OCI-LY7 (cell line): ENCODE measurements at places on chromosomes 7 and 10.

GRCh38 chr7:87107949-87108776, 44.1 kb upstream of the DMTF1 start:
- no peak for DNase-seq

- DNase-seq: no peak
Observed at GRCh38 chr10:117360994-117361667, 14.1 kb downstream of the PDZD8 start.

GRCh38 chr7:2757904-2758672, 70.1 kb downstream of the AMZ1 start:
- DNase-seq: no peak

GRCh38 chr7:281637-282036, 8.3 kb upstream of the FOXL3 start:
- no peak for DNase-seq

GRCh38 chr7:152667958-152668357, 8.0 kb downstream of the XRCC2 start:
- DNase-seq: no peak

- DNase-seq: no peak
Observed at GRCh38 chr10:117926491-117926890, 120.2 kb downstream of the RAB11FIP2 start.

- DNase-seq: no peak
Observed at GRCh38 chr7:108406222-108406890, 49.9 kb downstream of the NRCAM start.

- DNase-seq: no peak
Observed at GRCh38 chr10:116079355-116079754, 193.7 kb downstream of the GFRA1 start.

GRCh38 chr10:98307916-98308541, 40.0 kb upstream of the LOXL4 start:
- no peak for DNase-seq

DNA sequence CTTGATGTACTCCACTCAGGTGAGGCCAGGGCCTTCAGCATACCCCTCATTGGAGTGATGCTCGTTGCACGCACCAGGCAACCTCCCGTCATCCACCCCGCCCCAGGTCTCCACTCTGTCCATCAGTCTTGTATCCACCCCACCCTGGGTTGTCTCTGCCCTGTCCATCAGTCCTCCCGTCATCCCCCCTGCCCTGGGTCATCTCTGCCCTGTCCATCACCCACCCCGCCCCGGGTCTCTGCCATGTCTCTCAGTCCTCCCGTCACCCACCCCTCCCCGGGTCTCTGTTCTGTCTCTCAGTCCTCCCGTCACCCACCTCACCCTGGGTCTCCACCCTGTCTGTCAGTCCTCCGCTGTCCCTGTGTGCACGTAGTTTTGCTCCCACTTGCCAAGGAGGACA, 59.9 kb downstream of the WDR37 start:
- no peak for DNase-seq

DNA sequence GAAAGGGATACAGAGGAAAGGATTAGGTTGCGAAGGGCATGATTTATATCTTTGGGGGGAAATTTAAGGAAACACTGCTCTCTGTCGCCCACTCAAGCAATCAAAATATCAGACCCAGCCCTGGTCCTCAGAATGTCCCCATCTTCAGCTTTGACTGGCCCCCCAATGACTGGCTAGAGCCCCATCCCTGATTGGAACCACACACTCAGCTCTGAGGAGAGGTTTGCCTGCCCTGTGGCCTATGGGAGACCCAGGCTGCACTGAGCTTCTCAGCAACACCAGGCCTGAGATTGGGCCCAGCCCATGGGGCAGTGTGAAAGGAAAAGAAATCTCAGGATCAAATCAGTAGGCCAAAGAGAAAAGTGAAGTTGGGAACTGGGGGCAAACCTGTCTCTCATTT, 69.5 kb downstream of the ADCYAP1R1 start:
- DNase-seq: no peak

DNA sequence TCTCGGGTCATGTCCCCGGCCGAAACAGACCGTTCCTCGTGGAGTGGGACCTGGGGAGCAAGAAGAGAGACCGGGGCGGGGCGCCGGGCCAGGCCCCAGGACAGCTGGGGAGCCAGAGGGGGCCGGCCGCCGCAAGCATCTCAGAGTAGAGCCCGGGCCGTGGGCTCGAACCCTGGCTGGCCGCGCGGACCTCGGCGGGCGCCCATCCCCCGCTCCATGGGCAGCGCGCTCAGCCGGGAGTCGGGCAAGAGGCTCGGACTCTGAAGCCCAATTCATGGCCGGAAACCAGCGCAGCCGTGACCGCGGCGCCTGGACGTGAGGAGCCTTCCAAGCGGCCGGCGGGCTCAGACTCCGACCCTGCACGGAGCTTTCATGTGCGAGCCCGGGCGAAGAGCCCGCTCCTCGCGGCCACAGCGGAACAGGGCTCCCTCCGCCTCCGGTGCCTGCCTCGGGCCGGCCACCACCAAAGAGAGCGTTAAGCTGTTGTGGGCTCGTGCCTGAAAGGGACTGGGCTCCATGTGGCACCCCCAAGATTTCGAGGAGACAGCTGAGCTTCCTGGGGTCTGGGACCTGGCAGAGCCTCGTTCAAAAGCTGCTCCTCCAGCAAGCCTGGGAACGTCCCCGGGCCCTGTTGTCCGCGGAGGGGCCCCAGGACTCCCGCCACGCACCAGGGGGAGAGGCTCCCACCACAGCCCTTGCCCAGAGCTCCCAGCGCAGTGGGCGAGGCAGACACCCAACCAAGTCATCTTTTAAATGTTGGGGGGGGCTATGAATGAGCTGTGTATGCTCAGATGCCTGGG, 757 bp upstream of the GRID1 start:
- DNase-seq: no peak
